ENCODE measurements at places on chromosomes 5 and 9.

- DNase-seq, result no peak
Measured at GRCh38 chr5:77358255-77359205, 133.6 kb downstream of the WDR41 start.

GRCh38 chr5:37709020-37709419 lies 130.8 kb downstream of the GDNF start:
- no peak for DNase-seq

DNA sequence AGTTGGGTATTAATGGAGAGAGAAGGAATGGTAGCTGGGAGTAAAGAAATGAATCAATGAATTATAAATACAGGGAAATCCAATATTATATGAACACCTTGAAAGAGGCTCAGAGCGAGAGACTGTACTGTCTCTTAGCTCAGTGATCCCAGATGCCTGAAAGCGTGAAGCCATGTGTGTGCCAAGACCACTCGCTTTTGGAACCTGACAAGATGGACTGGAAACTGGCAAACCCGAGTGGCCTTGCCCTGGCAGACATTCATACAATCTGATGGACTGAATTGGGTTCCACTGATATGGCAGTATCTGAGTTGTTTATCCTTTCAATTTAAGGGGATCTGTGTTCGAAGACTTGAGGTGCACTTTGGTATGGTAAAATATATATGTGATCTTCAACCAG lies 170.3 kb downstream of the ERCC6L2 start:
- DNase-seq, result no peak

- DNase-seq, result peak; percentile 72
Measured at GRCh38 chr5:74895906-74896305, 29.7 kb upstream of the FAM169A start.

DNA sequence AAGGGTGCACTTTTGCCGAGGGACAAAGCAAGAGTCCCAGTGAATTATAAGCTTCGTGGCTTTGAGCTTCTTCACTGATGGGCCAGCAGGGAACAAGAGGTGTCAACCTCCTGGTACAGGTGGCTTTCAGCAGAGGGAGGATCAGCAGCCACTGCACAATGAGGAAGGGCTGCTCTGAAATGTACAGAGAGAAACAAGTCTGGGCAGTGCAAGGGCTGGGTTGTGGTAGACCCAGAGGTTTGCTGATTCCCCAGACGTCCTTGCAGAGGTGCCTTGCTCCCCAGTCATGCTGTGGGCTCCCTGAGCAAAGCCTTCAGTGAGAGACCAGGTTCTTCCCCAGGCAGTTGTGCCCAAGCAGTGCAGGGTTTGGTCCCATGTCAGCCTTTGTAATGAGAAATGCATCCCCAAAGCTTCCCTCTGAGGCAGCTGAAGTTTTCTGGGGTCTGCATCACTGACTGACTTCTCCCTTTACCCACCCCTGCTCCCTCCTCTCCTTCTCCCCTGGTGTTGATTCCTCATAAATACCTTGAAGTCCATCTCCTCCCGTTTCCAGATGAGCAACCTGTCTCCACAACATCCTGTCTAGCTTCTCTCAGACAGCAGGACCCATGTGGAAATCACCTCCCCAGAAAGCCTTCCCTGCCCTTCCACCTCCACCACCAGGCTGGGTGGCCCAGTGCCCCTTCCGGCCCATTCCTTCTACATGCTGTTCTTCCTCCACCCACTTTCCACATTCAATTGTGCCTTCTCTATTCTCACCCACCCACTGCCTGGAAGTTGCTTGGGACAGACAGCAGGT lies 599.6 kb upstream of the ADAMTS16 start:
- no peak for DNase-seq

GRCh38 chr9:123769719-123770118 lies 160.2 kb downstream of the DENND1A start:
- no peak for DNase-seq

- DNase-seq, result no peak
Measured at GRCh38 chr5:10401498-10401897, 40.2 kb upstream of the ROPN1L start.

GRCh38 chr5:97044052-97044451 lies 98.4 kb downstream of the LIX1 start:
- DNase-seq, result peak; percentile 45

DNA sequence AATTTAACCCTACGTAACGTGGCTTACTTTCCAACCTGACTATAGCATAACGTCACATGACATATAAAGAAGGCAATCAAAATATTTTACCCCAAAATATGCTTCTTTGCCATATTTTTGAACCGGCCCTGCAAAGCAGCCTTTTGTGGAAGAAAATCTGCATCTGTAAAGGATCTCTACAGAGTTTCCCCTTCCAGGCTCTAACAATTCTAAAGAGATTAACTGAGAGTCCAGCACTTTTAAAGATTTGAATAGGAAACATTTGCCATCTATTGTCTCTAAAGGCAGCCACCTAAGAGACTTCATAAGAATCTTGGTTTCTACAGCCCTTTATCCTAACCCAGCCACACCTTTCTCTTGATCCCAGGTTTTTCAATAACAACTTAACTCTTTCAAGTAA lies 22.7 kb downstream of the AP3B1 start:
- no peak for DNase-seq

DNA sequence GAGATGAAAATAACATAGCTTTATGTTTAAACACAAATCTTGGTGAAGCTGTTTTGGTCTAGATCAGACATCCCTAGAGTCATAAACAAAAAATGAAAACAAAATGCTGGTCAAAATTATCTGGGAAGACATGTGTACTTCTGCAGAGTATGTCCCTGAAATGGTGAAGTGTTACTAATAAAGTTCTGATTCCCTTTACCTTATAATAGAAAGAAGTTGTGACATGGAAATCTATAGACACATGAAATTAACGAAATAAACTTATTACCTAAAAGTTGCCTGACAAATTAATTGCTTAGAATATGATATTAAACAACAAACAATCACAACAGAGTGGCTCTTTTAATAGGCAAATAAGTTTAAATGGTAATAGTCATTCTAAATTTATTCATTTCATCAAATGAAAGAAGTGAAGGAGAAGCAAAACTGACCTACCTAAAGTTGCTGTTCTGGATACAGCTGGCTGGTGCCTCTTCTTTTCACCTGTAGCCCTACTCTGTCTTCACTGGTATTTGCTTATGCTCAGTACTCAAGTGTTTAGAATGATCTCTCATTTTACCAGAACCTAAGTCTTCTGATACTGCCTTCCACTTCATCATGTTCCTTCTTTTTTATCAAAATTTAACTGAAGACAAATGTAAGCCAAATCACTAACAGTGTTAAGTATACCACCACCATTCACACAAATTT lies 38.8 kb downstream of the FNIP1 start:
- no peak for DNase-seq

DNA sequence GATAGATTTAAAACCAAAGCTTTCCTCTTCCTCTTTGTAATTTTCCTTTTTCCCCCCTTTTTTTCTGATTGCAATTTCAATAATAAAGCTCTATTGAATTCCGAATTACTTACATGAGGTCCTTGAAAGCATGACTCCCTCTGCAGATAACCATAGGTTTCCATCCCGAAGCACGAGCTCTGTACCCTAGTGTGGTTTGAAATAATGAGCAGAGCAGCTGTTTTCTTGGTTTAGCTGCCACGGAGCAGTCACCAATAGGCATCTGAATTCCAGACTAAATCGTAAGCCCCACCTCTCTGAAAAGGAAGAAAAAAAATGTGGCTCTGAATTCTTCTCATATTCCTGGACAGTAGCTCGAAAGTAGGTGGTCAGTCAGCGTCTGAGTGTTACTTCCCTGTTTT lies 18.5 kb upstream of the GNE start:
- no peak for DNase-seq
